ENCODE measurements at places on chromosomes 2 and 18. TPM values are rescaled to one million over a fixed set of nuclear protein-coding genes. Genes with fewer than 3 reads are reported as not detected.

GRCh38 chr2:188798159-188798558 is 176.0 kb upstream of the COL3A1 start:
- DNase-seq = no peak

DNA sequence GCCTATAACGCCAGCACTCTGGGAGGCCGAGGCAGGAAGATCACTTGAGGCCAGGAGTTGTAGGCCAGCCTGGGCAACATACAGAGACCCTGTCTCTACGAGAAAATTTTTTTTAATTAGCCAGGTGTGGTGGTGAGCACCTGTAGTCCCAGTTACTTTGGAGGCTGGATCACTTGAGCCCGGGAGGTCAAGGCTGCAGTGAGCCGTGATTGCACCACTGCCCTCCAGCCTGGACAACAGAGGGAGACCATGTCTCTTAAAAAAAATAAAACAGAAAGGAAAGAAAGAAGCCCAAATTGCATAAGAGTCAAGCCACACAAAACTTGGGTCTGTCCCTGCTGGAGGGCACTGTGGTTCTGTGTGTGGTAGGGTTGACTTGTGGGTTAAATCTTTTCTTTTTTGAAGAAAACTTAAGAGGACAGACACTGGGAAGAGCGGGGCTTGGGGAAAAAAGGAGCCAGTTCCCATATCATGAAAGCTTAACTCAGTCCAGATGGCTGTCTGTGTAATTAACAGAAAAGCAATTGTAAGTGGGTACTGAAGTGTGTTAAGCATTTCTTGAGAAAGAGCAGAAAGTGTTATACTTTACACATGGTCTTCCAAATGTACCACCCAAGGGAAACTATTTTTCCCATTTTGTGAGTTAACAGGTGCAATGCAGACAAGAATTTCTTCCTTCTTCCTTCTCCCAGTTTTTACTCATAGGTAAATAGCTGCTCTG is 115.1 kb downstream of the ALPK2 start:
- no peak for DNase-seq

GRCh38 chr2:120472031-120472430 is 126.1 kb downstream of the INHBB start:
- DNase-seq = no peak

- no peak for DNase-seq
Observed at GRCh38 chr2:67631483-67631882, 234.3 kb downstream of the ETAA1 start.

DNA sequence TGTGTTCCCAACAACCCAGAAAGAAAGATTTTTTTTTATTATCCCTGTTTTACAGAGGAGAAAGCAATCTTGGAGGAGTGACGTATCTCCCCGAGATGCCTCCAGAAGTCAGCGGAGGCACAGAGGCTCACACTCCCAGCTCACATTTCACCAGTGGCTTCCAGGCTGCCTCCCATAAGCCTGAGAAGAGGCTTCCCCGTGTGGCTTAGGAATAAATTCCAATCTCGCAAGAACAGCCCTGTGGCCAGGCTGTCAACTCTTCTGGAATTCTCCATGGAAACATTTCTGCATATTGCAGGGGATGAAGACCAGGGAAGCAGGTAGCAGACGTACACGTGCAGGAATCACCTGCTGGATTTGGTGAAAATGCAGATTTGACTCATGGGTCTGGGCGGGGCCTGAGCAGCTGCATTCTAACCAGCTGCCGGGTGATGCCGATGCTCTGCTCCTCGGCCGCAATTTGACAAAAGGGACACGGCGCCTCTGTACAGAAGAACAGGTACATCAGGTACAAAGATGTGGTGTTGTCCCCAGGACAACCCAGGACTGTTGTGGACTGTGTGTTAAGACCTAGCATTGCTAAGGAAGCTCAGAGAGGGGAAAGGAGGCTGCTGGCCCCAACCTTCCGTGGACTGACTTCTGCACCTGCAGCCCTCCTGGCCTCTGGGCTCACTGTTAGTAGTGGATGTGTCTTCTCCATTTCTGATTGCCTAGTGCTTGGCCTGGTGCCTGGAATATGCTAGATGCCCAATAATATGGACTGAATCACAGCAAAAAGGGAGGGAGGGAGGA is 114.2 kb upstream of the ID2 start:
- no peak for DNase-seq

DNA sequence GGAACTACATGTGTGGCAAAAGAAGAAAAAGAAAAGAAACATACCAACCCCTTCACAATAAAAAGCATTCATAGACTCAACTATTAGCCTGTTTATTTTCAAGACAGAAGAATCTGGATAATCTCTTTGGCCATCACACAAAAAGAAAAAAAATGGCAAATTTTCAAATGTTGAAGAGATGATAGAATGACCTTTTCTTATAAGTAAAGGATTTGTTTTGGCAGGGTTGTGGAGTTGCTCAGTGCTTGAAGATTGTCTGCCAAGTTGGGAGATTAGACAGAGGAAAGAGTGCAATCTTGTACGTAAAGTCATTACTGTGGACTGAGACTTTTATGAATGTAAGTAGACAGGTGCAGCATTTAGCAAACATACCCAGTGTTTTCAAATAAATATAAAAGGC is 18.5 kb upstream of the FAM171B start:
- DNase-seq = no peak

GRCh38 chr2:217218269-217219163 is 358.7 kb upstream of the TNP1 start:
- no peak for DNase-seq

DNA sequence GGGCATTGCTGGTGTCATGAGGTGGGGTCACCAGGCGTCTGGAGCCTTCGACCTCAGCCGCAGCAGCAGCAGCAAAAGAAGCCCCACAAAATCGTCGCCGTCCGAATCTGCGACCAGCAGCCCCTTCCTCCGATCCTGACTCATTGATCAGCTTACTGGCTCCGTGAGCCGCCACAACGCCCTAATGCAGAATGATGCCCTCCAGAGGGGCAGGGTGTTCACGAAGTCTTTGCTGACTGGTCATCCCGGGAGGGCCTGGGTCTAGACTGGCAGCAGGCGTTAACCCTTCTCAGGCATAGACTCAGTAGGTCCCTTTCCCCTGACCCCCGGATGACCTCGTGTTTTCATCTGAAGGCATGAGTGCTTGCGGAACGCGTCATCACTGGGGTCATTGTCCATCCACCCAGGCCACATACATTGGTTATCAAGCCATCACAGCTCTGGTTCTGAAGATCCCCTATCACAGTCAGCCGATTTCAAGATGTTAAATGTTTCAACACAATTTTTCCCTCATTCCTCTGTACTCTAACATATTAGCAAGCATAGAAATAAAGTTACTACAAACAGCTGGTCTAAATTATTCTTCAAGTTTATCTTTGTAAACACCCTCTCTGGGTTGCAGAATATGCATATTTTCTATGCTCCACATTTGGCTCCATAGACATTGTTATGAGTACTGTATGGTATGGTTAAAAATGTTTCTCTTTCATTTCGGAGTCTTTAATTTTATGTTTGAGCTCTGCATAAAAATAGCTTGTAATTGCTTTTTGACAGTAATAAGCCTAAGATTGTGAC is 83.3 kb upstream of the SALL3 start:
- DNase-seq = no peak

GRCh38 chr2:136098441-136098840 is 19.5 kb downstream of the CXCR4 start:
- no peak for DNase-seq

GRCh38 chr2:88114889-88115288 is 13.0 kb downstream of the FABP1 start:
- DNase-seq = no peak

DNA sequence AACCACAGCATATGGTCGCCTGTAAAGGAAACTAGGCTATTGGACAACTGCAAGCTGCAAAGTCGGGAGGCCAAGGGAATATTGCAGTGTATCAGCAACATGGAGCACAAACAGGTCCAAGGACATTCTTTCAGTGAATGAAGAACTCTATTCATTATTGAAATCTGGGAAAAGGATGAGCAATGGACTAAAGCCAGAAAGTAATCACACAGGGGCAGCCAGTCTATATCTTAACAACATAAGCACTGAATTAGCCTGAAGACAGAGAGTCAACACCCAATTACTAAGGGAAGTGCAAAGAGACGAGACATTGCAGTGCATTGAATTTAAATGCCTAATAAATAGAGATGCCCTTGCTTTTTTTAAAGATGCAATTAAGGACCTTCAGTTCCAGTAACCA is 615.5 kb upstream of the SETBP1 start:
- no peak for DNase-seq

GRCh38 chr2:39385172-39385571 is 51.9 kb downstream of the MAP4K3 start:
- DNase-seq = no peak

DNA sequence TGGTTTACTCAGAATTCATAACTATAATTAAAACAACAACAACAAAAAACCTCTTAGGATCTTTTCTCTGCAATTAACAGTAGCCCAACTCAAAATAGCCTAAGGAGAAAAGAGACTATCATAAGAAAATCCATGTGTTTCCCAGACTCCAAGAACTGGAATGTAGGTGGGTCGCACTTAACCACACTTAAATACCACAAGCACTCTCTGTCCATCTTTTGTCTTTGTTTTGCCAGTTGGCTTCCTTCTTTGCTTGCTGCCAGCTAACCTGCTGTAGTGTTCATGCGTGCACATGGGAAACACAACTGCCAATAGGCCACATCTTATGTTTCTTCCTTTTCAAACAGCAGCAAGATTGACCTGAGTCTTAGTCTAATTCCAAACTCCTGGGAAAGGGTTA is 24.1 kb upstream of the ACVR1 start:
- no peak for DNase-seq

DNA sequence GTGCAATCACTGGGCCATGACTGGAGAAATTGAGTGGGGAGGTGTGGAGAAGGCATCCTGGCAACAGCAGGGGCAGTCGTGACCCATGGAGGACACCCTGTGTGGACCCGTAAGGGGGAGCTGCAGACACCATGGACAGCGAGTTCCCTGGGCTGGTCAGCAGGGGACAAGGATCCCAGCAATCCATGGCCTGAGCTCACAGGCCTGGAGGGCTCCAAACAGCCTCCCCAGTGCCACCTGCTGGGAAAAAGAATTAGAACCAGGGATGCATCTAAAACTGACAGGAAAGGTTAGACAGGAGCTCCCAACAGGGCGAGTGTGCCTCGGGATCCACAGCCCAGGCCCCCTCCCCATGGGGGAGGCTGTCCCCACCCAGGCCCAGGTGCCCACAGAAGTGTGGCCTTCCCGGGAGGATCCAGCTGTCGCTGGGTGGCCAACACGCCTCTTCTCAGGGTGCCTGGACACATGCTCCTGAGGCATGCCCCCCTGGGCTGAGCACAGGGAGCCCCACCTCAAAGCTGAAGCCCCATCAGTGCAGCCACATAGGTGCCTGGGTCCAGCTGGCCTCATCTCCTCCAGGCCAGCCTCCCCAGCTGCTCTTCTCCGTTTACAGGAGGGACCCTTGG is 20.5 kb upstream of the KIF1A start:
- peak; percentile 62 for DNase-seq

DNA sequence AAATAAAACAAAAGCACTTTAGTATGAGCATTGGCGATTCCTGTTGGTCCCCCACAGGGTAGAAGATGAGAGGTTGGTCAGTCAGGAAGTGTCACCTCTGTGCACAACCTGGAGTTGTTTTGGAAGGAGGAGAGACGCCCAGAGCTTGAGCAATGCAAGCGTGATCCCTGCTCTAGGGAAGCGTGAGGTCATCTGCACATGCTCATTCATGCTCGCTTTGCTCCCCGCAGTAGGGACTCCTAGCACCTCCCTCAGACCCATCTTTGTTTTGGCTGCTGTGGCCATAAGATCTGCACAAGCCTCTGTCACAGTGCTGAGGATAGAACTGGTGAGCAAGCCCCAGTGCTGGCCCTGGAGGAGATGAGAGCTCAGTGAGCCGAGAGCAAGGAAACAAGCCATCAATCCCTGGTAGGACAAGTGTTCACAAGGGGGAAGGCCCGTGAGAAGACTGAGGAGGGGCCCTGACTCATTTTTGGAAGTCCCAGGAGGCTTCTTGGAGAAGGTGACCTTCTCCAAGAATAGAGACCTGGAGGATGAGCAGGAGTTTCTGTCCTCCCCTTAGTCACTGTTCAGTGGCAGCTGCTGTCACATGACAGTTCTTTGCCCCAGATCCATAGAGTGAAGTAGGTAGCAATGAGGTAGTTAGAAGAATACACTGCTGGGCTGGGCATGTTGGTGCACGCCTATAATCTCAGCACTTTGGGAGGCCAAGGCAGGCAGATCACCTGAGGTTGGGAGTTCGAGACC is 13.3 kb upstream of the ATP8B1 start:
- DNase-seq = no peak

GRCh38 chr2:72427022-72427861 is 279.6 kb upstream of the CYP26B1 start:
- DNase-seq = no peak

DNA sequence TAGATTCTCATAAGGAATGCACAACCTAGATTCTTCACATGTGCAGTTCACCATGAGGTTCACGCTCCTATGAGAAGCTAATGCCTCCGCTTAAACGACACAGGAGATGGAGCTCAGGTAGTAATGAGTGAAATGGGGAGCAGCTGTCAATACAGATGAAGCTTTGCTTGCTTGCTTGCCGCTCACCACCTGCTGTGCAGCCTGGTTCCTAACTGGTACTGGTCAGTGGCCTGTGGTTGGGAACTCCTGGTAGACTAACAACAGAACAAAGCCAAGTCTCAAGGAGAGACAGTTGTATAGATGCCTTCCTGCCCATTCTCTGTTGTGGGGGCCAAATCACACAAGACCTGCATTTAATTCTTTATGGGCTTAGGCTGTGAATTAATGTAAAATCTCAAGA is 449.2 kb upstream of the TNP1 start:
- no peak for DNase-seq

- no peak for DNase-seq
Observed at GRCh38 chr2:47254464-47254863, 99.4 kb upstream of the STPG4 start.

- DNase-seq = no peak
Observed at GRCh38 chr2:80643598-80643997, 339.0 kb upstream of the LRRTM1 start.

DNA sequence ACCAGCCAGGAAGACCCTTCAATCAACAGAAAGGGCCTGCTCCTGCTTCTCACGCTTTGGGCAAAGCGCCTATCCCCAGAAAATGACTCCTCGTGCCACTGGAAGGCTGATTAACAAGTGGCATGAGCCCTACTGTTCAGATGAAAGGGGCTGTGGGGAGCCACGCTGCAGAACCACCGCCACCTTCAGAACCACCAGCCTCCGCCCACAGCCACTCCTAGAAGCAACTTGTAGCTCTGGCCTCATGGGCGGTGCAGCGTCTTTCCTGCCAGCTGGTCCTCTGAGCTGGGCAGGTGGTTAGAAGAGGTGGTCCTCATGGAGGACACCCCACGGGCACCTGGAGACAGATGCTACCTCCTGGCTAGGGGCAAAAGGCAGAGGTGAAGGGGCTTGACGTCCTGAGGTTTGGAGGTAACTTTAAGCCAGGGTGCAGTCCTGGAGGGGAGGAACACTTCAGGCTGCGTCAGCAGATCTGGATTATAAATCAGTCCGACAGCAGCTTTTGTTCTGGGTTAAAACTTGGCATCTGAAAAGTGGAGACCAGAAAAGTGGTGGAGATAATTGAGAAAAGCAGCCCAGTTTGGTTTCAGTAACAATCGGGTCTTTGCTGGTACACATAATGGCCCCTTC is 861 bp upstream of the SEMA4C start:
- DNase-seq = peak; percentile 59

The BCL2 gene
- 109 TPM for total RNA-seq

The REG3G gene
- total RNA-seq = not detected

The ASPRV1 gene
- 0.89 TPM for total RNA-seq

The GPR35 gene
- total RNA-seq = 1.7 TPM

The MYO1B gene
- 41.1 TPM for total RNA-seq

The CLEC4F gene
- total RNA-seq = not detected
